Suppressor macrophage treated with lipopolysaccharide for 4 hours (primary cell): ENCODE measurements at places on chromosomes 2 and 18.
A peak's percentile ranks its signal among the peaks of the same experiment; 100 is the strongest.

DNA sequence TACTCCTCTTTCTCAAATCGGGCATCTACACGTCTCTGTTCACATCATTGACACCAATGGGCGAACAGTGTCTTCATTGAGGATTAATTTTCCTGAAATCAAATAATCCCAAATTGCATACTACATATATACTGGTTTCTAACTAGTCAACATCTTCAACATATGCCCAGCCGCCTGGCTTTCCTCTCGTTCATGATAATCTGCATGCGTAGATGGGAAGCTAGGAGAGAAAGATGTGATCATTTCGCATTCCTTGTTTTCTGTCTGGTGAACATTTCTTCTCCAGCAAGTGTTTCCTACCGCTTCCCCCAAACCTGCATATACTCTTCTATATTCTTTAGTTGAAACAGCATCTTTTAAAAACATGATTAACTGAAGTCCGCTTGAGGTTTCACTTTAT lies 7.4 kb downstream of the TWIST2 start:
- no peak for DNase-seq

DNA sequence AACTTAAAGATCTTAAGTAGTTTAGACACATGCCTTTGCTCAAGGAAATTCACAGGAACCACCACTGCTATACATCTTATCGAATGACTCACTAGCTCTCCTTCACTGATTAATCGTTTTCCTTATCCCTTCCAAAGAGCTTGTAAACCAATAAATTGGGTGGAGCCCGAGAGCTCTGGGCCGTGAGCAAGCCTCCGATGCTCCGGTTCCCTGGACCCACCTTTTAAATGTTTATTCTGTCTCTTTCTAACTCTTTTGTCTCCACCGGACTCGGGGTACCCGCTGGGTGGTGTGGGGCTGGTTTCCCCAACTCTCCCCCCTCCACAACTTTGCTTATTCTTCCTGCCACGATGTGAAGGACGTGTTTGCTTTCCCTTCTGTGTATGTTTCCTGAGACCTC lies 292.9 kb upstream of the TMEFF2 start:
- DNase-seq = no peak

DNA sequence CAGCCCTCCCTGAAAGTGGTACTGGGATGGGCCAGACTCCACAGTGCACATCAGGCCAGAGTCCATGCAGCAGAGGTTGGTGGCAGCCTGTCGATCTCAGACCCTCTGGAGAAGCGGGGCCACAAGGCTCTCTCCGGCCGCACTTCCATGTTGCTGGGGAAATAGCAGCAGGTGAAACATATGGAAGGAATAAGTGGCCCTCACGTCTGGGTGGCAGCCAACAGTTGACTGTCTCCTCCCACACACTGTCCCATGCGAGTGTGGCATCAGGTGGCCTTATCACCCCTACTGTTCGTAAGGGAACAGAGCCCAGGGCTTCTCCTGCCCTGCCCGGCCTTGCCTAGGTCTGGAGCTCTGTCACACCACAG lies 58.1 kb upstream of the FOSL2 start:
- no peak for DNase-seq

DNA sequence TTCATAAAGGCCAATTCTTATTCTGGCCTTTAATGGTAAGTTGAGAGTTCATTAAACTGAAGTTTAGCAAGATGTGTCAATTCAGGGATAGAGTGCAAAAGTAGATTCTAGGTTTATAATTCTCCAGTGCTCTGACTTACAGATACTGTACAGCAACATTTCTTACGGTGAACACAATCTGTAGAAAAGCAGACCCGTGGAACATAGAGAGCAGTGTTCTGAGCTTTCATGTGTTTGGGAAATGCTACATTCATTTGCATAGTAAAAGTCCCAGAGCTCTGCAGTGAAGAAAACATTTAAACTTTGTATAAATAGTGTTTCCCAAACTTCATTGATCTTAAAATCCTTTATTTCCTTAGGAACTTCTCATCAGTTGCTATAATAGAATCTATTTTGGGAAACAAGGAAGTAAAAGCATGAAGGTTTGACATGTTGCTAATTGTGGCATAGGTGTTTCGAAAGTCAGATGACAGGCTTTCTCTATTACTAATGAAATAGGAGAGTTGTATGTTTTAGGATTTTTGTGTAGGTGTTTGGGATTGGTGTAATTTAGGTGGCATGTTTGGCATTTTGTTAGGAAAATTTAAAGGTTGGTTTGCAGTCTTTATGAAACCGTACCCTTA lies 138.2 kb downstream of the ASXL3 start:
- no peak for DNase-seq

- peak; percentile 22 for DNase-seq
These were observed 113.3 kb downstream of the FAM210A start for GRCh38 chr18:13613099-13613498.

- no peak for DNase-seq
These were observed 33.9 kb upstream of the GORASP2 start for GRCh38 chr2:170895023-170895757.

DNA sequence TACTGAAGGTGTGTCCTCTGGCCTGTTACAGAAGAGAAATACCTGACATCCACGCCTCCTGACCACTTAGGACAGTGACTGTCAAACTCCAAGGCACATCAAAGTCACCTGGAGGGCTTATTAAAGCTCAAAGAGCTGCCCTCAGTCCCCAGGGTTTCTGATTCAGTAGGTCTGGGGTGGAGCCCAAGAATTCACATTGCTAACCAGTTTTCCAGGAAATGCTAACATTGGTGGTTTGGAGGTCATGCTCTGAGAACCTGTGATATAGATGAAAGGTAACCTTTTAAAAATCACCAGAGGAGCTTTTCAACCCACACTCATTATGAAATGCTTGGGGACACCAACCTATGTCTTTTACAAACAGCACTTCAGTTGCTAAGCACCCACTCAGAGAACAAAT lies 172.3 kb downstream of the ALK start:
- no peak for DNase-seq

- no peak for DNase-seq
These were observed 67.3 kb downstream of the SH3RF3 start for GRCh38 chr2:109196081-109196875.

- no peak for DNase-seq
These were observed 273.0 kb downstream of the PDE11A start for GRCh38 chr2:177799531-177799930.

- no peak for DNase-seq
These were observed 137.0 kb downstream of the DNAH6 start for GRCh38 chr2:84653302-84653701.

- DNase-seq = no peak
These were observed 197.8 kb upstream of the PXDN start for GRCh38 chr2:1942146-1942545.

GRCh38 chr2:235493775-235494715 lies at the start of gene AGAP1:
AGAP1 (plus strand) TSS chr2:235494043.
- peak; percentile 33 for DNase-seq

- DNase-seq = no peak
These were observed 225.4 kb upstream of the FBXO11 start for GRCh38 chr2:48131539-48132270.

- DNase-seq = no peak
These were observed 633 bp downstream of the KIAA1328 start for GRCh38 chr18:36829362-36830157.

GRCh38 chr2:127680706-127681287 lies 5.5 kb upstream of the LIMS2 start:
- DNase-seq = no peak

DNA sequence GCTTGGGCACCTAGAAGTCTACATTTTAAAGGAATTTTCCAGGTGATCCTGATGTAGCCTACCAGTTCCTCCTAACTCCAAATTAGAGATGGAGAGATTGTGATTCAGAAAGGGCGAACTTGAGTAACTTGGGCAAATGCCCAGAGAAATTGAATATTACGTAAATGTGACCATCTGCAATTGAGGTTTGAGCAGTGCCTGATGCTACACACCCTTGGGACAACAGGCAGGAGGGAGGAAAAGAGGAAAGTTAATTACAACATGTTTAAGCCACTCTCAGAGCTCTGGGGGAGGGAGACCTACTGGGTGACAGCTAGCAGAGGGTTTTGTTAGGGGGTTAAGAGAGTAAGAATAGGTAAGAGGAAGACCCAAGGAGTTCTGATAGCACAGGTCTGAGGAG lies 208.9 kb downstream of the LPIN1 start:
- peak; percentile 48 for DNase-seq

- no peak for DNase-seq
These were observed 190.1 kb downstream of the MGAT5 start for GRCh38 chr2:134443814-134444480.
